ENCODE measurements at places on chromosomes 11 and 22.

DNA sequence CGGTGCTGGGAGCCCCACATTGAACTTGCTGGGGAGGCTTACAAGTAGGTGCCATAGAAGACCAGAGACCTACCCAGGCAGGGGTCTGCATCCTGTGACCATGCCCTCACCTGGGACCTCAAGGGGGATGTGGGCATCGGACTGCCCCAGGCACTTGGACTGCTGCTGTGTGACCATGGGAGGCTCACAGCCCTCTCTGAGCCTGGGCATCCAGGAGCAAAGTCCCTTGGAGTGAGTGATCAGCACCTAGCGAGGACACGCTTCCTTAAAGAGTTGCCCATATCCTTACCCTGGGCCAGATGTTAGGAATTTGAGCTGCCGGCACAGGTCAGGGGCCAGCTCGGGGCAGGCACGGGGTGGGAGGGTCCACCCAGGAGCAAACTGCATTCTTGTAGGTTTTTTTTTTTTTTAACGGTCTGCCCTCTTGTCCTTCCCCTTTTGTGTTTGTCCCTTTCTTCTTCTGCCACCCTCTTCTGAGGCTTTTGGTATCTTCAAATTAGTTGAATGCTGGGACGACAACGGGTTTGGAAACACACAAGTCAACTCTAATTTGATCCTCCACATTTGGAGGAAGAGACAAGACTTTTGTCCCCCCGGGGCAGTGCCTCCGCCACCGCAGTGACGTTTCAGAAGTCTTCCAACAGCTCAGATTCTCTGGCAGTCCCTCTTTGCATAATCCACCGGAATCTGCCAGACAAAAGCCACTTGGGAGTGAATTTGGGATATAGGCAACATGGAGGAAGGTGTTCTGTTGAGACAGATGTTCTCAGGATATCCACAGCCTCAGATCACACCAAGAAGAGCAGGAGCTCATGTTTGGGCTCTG lies 46.1 kb upstream of the LINC01488 start:
- no peak for DNase-seq

DNA sequence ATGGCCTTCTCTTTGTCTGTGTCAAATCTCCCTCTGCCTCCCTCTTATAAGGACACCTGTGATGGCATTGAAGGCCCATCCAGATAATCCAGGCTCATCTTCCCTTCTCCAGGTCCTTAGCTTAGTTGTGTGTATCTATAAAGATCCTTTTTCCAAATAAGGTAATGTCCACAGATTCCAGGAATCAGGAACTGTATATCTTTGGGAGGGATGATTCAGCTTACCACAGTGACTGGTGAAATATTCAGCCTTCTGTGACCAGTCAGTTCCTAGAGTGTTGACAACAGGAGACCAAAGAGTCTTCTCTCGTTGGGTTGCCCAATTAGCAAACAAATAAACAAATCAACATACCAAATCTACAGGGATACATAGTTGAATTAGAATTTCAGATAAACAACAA lies 175.8 kb downstream of the MPPED1 start:
- no peak for DNase-seq

GRCh38 chr22:26624803-26625202 lies 3.0 kb downstream of the CRYBA4 start:
- DNase-seq = no peak

GRCh38 chr11:64456509-64457320 lies 97.8 kb downstream of the RPS6KA4 start:
- no peak for DNase-seq

DNA sequence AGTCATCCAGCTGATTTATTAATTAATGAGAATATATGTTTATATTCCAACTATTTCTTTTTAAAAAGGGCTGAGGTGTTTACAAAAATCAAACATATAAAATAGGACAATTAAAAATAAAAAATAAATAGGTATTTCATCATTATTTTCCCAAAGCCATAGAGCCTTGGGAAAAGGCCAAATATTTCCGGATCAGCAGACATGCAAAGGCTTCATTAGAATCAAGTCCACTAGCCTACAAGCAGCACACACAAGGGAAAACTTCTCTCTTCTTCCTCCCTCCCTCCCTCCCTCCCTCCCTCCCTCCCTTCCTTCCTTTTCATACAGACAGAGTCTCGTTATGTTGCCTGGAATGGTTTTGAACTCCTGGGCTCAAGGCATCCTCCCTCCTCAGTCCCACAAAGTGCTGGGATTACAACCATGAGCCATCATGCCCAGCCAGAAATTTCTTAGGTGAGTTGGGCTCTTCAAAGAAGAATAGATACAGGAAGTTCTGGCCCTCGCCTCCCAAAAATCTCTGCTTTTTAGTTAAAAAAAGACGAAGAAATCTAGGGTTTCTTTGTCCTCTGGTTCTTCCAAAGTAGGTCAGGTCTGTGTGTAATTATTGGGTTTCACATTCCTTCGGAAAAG lies 121.2 kb downstream of the SIK3 start:
- no peak for DNase-seq

GRCh38 chr22:27311698-27312550 lies 489.6 kb downstream of the MN1 start:
- no peak for DNase-seq

DNA sequence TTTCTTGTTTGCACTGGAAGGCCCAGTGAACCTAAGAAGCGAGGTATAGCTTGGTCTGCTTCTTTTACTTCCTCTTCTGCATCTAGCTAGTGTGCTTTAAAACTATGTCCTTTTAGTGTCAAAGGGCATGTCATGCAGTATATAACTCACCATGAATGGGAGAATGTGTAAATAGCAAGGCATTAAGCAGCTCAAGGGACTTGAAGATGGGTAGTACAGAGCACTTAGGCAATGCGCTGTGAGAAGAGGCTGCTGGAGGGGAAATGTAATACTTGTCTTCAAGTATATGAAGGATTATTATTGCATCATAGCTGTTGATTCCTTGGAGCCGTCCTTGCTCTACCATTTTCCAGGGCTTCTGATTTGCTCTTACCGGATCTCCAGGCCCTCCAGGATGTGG lies 7.6 kb downstream of the MAML2 start:
- no peak for DNase-seq

GRCh38 chr22:26921726-26922125 lies 264.3 kb downstream of the MIAT start:
- no peak for DNase-seq

DNA sequence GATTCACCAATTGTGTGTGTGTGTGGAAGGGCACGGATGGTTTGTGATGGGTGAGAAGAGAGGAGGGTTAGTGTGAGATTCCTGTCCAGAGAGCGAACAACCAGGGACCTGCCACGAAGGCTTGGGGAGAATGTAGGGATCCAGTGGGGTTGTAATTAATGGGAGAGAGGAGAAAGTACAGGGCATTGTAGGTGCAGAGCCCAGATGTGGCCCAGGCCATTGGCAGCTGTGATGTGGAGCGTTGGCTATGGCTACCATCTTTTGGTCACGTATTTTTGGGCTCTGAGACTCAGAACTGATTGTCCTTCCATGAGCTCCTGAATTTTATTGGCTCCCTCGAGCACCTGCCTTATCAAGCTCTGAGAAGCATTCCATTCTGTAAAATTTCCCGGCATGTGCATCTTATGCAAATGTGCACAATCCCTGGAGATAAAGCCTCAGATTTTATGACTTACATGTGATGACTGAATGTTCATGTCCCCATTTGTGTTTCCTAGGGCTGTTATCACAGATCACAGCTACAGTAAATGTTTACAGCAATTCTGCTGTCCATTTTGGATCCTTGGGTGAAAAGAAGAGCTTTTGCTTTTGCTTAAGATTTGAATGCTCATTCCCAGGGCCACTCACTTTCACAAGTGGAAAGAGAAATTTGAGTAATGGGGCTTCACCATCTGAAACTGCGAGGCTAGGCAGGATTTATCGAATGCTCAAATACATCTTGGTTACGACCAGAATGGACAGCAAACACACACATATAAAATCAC lies 33.1 kb downstream of the SLC5A1 start:
- DNase-seq = no peak

DNA sequence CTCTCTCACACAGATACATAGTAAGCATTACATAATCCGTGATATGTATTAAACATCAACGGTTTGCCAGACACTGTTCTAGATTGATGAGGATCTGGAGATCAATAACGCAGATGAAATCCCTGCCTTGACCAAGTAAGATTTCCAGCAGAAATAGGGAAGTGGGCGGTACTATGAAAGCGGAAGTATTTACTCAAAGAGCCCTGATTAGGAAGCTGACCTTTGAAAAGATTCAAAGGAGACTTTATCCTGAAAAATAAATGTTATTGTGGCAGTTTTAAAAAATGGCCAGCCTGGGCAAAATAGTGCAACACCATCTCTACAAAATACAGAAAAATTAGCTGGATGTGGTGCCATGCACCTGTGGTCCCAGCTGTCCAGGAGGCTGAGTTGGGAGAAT lies 26.8 kb downstream of the GAB2 start:
- DNase-seq = no peak

GRCh38 chr11:27571154-27571810 lies 64.7 kb upstream of the LIN7C start:
- no peak for DNase-seq

DNA sequence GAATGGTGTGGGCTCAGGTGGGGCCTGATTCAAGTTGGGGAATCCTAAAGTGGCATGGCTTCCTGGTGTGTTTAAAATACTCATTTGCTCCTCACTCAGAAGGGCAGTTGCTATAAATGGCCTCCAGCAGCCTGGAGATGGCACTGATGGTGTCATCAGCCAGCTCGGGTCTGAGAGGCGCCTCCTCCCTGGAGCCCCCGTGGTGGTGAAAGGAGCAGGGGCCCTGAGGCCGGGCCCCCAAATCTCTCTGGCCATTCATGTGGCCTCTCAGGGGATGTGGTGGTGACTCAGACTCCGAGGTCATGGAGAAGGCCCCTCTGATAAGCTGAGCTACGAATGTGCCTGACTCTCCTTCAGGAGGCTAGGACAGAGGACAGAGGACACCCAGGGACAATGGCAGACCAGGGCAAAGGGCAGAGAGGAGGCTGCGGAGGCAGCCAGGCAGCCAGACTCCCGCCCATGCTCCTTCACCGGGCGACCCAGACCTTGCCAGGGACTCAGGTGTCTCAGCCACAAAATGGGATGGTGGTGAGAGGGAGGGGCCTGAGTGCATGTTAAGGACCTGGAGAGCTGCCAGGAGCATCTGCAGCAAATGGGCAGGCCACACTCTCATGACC lies 129.2 kb downstream of the CTTN start:
- DNase-seq = no peak

GRCh38 chr11:120031612-120032600 lies 106.0 kb downstream of the TRIM29 start:
- no peak for DNase-seq

DNA sequence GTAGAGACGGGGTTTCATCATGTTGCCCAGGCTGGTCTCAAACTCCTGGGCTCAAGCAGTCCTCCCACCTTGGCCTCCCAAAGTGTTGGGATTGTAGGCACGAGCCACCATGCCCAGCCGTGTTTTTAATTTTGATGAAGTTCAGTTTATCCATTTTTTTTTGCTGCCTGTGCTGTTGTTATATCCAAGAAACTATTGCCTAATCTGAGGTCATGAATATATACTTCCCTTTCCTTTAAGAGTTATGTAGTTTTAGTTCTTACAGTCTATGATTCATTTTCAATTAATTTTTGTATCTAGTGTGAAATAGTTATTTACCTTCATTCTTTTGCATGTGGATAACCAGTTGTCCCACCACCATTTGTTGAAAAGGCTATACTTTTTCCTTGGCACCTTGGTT lies 50.3 kb upstream of the SORL1-AS1 start:
- no peak for DNase-seq

DNA sequence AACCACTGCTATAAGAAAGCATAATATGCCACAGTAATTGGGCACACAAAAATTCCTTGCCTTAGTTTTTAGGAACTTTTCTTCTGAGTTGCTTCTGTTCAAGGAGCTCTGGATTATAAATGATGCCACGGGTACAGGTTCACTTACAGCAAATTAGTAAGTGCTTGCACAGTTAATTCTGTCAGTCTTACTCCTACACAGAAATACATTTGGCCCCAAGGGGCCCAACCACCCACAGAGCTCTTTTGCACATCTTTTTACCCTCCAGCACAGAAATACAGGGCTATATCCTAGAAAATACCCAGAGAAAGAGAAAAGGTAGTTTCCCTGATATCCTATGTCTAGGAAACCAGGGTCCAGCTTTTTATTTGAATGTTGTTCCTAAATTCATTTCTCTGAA lies 86.6 kb upstream of the CHRM4 start:
- no peak for DNase-seq

- no peak for DNase-seq
These were observed 11.6 kb downstream of the MRGPRF start for GRCh38 chr11:69001243-69002081.

DNA sequence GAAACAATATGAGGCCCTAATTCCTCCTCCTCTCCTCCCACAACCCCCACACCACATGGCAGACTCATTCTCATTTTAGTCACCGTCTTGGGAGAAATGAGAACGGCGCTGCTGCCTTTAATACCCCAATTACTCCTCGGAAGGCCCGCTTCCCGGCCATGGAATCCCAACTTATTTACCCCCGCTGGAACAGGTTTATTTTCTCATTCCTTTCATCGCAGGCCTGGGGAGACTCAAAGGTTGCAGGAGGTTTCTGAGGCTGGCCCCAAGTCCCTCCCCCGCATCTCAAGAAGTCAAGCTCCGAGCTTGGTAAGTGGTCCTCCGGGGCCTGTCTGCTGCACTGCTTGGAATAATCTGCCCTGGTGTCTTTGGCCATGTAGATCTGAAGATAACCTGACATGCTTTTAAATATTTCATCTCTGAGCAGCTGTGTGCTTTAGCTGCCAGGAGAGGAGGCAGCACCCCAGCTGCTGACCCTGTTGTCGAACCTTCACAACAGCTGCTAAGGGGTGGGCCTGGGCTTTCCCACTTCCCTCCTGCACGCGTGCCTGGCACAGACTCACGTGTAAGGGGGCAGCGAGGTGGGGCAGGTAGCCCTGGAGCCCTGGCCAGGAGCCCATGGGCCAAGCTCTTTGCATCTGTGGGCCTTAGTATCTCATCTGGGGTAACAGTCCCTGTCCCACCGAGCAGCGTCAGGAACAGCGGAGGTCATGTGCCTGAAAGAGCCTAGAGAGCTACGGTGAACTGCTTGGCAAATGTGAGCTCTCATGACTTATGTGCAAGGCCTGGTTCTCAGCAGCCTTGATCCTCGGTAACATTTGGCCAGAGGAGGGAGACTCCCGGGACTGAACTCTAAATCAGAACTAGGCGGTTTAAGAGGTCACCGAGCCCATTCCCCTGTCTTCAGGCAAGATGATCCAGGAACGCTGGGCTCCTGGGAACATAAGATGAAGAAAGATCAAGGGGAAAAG lies 164.6 kb downstream of the ST3GAL4 start:
- no peak for DNase-seq

DNA sequence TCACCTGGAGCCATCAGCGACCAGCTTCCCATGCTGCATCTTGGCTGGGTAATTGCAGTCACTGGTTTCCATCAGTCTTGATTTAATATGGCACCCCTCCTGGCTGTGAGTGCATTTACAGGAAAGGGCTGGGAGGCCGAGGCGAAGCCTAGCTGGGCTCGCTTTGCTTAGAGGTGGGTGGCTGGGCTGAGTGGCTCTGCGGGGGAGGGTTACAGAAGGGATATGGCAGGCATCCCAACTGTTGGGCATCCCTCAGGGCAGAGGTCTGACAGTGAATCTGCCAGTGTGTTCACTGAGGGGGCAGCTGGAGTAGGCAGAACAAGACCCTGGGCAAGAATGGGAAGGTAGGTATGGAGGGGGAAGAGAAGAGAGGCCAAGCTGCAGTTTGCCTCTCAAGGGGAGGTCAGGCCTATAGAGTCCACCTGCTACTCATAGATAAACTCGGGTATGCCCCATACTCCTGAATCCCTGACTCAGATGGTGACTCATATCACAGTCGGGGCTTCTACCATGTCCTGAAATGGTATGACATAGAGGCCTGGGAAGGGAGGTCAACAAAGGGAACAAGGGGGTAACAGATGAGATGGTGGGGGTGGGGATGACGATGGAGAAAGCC lies 77.5 kb upstream of the PHOX2A start:
- peak; percentile 7 for DNase-seq
